ENCODE measurements at places on chromosomes 2 and 18.

DNA sequence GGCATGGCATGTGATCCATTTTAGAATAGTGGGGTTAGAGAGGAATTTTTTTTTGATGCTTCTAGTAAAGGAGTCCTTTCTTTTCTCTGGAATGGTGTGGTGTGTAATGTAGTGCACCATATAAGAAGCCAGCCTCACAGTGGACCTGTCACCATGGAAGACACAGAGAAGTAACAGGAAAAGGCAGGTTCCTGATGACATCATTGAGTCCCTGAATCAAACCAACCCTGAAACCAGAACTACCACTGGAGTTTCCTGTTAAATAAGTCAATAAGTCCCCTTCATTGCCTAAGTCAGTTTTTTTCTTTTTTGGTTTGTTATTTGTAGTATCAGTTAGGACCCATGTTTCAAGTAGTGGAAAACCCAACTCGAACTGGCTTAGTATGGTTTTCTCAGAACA, 11.9 kb downstream of the ADCYAP1 start:
- DNase-seq, result no peak

DNA sequence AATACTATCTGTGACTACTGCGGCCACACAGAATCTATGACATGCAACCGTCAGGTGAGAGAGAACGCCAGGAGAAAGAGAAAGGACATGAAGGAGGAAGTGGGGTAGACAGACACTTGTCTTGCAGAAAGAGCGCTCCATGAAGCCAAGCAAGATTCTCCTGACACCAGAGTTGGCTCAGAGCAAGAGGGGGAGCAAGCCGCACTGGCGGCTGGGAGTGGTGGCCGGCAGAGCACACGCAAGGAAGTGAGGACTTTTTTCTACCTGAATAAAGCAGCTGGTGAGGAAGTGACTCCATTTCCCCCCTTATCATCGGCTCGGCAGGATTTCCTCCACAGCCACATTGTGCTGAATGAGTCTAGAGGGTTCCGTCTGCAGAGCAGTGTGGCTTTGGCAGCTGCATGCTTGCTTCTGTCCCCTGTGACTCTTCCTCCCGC, 181.6 kb downstream of the BCL2 start:
- no peak for DNase-seq

- DNase-seq, result no peak
These were observed 346.0 kb downstream of the CYRIA start for GRCh38 chr2:16319551-16320121.

- DNase-seq, result peak; percentile 14
These were observed 43.4 kb upstream of the HAAO start for GRCh38 chr2:42835577-42836371.

GRCh38 chr2:246489-247144, 17.2 kb downstream of the SH3YL1 start:
- DNase-seq, result no peak

- DNase-seq, result no peak
These were observed 66.2 kb downstream of the SOX11 start for GRCh38 chr2:5758346-5758745.

GRCh38 chr2:224110811-224111210, 71.7 kb upstream of the SERPINE2 start:
- DNase-seq, result no peak

DNA sequence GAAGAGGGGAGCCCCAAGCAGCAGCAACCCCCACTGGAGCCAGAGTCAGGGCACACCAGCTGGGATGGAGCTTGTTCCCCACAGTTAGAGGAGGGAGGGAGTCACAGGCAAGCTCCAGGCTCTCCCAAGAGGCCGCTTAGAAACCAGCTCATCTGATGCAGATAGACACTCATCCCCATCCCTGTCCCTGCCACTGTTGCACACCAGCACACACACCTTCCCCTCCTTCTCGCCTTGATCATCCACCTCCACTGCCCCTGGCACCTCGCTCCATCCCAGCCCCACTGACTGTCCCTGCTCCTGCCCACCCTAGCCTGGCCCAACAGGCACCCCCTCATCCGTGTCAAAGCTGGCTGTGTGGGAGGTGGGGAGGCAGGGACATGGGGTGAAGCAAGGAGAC, 1.5 kb upstream of the RUFY4 start:
- DNase-seq, result no peak

- DNase-seq, result no peak
These were observed 165.5 kb upstream of the ACVR2A start for GRCh38 chr2:147679191-147679954.

DNA sequence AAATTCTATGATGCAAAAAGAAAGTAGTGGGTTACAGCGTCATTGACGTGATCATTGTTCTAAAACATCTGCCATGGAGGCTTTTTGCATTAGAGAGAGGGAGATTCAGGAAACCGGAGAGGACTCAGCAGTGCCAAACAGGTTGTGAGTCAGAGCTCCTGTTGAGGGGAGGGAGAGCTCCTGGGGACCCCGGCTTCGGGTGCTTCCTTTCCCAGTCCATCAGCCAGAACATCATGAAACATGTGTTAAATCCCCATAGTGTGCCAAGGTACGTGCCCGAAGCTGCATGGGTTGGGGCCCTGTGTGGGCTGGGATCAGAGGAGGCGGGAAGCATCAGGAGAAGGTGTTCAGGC, 791 bp upstream of the CYRIA start:
- no peak for DNase-seq

GRCh38 chr2:226796012-226796839, 3.4 kb downstream of the IRS1 start:
- no peak for DNase-seq

DNA sequence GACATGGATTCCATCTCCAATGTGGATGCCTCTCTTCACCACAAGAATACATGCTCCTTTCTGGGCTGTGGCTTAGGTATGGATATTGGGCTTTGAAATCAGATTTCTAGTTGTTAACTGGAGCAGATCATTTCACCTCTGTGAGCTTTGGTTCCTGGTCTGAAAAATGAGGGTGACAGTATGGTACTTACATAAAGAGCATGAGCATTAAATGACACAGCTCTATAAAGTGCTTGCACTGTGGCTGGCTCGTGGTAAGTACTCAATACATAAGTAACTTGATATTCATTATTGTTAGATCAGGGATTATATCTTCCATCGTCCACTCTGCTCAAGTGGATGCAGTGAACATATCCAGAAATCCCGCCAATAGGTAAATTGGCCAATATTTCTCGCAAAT, 33.4 kb downstream of the ARHGAP25 start:
- no peak for DNase-seq

GRCh38 chr2:201135386-201135785, 19.4 kb downstream of the CFLAR start:
- DNase-seq, result no peak

- DNase-seq, result peak; percentile 41
These were observed 9.9 kb upstream of the IL1A start for GRCh38 chr2:112794131-112794733.

DNA sequence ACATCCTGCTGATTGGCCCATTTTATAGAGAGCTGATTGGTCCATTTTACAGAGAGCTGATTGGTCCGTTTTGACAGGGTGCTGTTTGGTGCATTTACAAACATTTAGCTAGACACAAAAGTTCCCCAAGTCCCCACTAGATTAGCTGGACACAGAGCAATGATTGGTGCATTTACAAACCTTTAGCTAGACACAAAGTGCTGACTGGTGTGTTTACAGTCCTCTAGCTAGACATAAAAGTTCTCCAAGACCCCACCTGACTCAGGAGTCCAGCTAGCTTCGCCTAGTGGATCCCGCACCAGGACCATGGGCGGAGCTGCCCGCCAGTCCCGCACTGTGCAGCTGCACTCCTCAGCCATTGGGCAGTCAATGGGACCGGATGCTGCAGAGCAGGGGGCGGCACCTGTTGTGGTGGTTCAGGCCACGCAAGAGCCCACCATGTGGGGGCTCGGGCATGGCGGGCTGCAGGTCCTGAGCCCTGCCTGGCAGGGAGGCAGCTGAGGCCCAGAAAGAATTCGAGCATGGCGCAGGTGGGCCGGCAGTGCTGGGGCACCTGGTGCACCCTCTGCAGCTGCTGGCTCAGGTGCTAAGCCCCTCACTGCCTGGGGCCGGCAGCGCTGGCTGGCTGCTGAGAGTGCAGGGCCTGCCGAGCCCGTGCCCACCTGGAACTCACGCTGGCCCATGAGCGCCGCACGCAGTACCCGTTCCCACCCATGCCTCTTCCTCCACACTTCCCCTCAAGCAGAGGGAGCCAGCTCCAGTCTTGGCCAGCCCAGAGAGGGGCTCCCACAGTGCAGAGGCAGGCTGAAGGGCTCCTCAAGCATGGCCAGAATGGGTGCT, 713.2 kb upstream of the GYPC start:
- no peak for DNase-seq

- DNase-seq, result no peak
These were observed 34.4 kb downstream of the CD28 start for GRCh38 chr2:203740871-203741281.

DNA sequence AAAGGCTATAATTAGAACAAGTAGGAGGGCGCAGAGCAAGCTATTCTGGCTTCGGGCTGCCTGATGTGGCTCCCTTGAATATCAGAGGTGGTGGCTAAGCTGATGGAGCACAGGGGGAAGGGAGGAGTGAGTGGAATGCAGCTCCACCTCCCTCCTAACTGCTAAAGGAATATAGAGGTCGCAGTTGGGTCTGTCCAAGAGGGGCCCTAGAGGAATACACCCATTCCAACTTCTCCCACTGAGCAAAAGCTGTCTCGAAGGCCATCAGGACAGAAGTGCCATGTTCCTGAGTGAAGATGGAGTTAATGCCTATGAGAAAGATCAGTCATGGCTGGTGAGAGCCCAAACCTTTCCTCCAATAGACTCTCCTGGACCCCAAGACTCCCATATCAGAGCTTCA, 32.8 kb upstream of the MARCO start:
- no peak for DNase-seq
